ENCODE measurements at places on chromosomes 2 and 18. TPM values are rescaled to one million over a fixed set of nuclear protein-coding genes. Genes with fewer than 3 reads are reported as not detected.

ING5 gene
- 19.2 TPM for total RNA-seq

HNRNPLL gene
- total RNA-seq, result 46.1 TPM

CPS1 gene
- total RNA-seq, result 0.22 TPM

AOX1 gene
- 0.43 TPM for total RNA-seq

TWIST2 gene
- 0.54 TPM for total RNA-seq

MOB4 gene
- 27.0 TPM for total RNA-seq

IL1R2 gene
- total RNA-seq, result 0.33 TPM

MOGAT1 gene
- not detected for total RNA-seq

CHRND gene
- total RNA-seq, result not detected

GALM gene
- 4.8 TPM for total RNA-seq

MEP1B gene
- total RNA-seq, result 0.09 TPM

RFTN2 gene
- 14.0 TPM for total RNA-seq
